ENCODE measurements at places on chromosomes 5 and 9.

DNA sequence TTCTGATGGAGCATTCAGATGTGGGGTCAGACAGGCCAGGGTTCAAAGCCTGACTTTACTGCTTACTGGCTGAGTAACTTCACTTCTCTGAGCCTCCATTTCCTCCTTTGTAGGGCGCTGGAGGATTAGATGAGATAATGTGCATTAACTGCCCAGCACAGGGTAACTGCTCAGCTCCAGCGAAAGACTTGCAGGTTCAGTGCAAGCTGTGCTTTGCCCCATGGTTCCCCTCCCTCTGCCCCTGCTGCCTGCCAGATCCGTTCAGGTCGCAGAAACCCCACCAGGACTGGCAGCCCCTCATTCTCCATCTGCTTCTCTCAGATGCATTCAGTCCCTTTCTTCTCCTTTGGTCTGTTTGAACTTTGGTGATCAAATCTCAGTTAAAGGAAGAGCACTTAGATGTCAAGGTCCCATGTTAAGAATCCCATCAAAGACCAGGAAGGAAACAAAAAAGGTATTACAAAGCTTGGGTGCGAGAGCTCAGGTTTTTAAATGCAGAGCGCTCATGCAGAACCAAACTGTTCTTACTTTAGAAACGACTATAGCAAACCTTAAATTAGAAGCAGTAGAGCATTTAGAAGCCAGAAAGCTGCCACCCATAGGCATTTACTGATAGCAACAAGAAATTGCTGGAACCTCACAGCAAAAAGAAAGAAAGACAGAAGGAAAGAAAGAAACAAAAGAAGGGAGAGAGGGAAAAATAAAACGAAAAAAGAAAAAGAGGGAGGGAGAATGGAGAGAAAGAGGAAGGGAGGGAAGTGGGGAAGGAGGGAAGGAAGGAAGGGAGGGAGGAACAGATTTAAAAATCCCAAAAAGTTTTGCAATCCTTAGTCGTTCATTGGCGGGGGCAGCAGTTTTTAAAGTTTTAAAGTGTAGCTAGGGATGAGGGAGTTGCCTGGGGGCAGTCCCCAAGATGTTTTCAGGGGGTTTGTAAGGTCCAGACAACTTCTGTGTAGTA, 23.5 kb downstream of the AFAP1L1 start:
- DNase-seq: peak; percentile 10

DNA sequence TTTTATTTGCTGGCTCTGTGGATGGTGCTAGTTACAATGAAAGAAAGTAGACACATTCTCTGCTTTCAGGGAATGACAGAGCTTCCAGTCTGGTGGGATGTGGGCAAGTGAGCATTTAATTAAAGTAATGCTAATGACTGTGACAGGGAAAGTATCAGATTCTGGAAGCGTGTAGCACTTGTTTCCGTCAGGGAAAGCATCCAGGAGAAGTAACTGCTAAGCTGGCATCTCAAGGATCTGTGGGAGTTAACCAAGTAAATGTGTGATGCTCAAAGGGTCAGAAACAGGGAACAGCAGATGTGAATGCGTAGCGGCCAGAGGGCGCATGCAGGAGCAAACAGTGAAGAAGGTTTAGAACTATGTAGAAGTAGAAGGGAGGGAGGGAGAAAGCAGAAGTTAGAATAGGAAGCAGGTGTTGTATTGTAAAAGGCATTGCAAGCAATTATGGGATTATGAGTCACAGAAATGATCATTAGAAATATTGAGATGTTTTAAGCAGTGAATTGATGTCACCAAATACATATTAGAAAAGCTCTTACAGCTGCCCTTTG, 12.2 kb downstream of the KLHL9 start:
- peak; percentile 12 for DNase-seq

GRCh38 chr5:149767281-149767550, 37.1 kb downstream of the PPARGC1B start:
- no peak for DNase-seq

- DNase-seq: no peak
These were observed 140.6 kb downstream of the SEMA5A start for GRCh38 chr5:9405196-9405754.

GRCh38 chr5:57816108-57816507, 333.5 kb upstream of the ACTBL2 start:
- DNase-seq: no peak

DNA sequence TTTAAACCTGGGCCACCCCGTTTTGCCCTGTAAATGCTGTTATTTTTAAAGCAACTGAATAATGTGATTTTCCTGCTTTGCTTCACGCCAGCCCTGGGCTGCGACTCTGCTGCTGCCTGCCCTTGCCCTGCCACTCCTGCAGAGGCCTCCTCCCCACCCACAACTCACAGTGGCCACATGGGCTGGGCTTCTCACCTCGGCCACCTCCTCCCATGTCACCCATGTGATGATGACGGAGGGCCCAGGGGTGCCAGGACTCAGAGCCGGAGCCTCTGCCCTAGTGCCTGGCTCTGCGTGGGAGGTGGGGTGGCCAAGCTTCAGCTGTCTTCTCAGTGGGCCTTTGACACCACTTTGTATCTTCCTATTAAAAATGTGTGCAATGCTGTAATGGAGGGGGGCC, 48.1 kb upstream of the NKD2 start:
- DNase-seq: no peak

GRCh38 chr9:90632647-90633207, 9.9 kb downstream of the DIRAS2 start:
- DNase-seq: no peak

- DNase-seq: no peak
These were observed 83.3 kb downstream of the EGFLAM start for GRCh38 chr5:38341641-38342040.

DNA sequence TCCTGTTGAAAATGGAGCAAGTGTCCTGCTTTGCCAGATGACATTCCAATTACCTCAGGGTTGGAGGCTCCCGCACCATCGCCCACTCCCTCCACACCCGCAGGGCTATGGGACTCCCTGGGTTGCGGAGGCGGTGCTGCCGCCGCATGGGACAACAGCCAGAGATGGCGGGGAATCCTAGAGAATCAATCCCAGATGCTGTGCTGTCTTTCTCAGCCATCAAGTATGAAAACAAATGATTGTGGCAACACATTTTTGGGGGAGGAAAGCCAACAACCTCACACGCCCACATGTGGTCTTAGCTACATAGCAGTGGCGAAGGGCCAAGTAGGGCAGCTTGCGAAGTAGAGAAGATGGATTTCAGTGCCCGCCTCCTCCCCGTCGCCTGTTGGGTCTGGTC, 46.7 kb downstream of the IL31RA start:
- no peak for DNase-seq

DNA sequence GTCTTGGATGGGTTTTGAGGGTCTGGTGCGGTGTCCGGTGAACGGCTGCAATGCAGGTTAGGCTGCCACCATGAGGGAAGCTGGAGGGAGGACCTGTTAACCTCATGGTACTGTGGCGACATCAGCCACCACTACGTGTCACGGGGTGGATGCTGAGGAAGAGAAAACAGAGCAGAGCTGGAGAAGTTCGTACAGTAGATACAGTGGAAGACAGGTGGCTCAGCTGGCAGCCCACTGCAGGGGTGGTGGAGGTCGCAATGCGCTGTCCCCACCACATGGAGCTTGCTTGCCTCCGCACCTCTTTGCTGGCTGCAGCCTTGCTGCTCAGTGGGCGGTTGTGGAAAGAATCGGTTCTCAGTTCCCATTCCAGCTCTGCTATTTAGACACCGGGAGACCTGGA, 2.8 kb downstream of the DCANP1 start:
- no peak for DNase-seq

DNA sequence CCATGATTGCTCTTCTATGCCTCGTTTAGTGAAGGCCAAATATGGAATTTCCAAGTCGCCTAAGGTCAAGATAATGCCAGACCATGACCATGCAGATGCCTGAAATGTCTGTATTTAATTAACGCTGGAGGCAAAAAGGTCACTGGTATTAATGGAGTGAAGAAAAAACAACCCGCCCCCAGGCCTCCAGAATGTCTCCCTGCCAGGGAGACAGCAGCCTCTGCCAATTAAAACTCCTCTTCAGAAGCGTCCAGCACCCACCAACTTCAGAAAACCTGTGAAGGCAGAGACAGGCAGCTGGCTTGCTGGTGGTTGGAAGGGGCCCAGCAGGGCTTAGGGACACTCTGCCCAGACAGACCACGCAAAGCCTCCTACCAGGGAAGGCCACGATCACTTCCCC, 94.4 kb downstream of the VAV2 start:
- DNase-seq: no peak

DNA sequence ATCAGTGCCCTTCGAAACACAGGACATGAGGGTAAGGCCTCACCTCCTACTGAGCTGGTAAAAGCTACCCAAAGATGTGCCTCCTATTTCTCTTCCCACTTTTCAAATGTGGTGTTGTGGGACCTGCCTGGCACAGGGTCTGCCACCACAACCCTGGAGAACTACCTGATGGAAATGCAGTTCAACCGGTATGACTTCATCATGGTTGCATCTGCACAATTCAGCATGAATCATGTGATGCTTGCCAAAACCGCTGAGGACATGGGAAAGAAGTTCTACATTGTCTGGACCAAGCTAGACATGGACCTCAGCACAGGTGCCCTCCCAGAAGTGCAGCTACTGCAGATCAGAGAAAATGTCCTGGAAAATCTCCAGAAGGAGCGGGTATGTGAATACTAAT, 1.9 kb downstream of the IRGM start:
- no peak for DNase-seq

DNA sequence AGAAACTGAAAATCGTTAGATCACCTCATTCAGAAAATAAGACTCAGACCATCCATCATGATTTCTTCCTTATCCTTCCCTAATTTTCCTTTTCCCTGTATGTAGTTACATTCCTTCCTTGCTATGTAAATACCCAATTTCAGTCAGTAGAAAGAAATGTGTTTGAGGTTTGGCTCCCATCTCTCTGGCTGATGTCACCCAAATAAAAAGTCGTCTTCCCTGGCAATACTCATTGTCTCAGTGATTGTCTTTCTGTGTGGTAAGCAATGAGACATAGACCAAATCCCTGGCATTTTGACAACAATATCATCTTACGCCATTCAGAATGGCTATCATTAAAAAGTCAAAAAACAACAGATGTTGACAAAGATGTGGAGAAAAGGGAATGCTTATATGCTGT, 303.9 kb upstream of the EDIL3 start:
- no peak for DNase-seq

- no peak for DNase-seq
These were observed 15.9 kb downstream of the GABRA1 start for GRCh38 chr5:161863811-161864210.

GRCh38 chr5:119355685-119356611, at the start of gene TNFAIP8:
TSS of gene TNFAIP8 (plus strand) at chr5:119356019. CDS start at chr5:119356091, 72 bp downstream.
- peak; percentile 19 for DNase-seq

- DNase-seq: no peak
These were observed 14.9 kb upstream of the SPATA24 start for GRCh38 chr5:139418793-139419192.

All from NCI-H82 (cell line).